Activated naive CD4-positive, alpha-beta T cell treated with anti-CD3 and anti-CD28 coated beads for 36 hours (primary cell): ENCODE measurements at places on chromosomes 12 and 14.

DNA sequence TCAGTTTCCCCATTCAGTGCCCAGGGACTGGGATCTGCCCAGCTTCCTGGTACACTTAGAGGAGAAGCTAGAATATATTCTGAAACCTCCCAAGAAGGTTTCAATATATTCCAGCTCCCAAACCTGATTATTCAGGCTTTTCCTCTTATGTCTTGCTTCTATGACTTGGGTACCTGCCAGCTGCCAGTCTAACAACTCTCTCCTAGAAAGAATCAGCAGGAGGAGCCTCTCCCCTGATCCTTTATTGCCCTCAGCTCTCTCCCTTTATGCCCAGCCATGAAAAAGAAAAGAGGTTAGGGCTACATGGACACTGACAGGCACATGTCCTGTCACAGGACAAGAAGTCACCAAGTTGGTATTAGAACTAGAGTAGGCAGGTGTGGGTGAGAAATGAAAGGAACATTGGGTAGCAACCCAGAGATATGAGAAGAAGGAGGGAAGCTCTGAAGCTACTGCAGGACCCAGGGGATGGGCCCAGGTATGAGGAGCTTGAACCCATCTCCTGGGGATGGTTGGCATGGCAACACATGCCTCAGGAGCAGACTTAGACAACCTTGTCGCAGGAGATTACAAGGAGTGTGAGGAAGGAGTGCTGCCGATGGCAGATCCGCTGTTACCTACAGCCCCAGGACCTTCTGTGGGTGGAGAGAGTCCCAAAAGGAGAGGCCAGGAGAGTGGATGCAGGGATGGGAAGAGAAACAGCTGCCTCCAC lies 2.0 kb upstream of the CACNB3 start:
- no peak for DNase-seq

DNA sequence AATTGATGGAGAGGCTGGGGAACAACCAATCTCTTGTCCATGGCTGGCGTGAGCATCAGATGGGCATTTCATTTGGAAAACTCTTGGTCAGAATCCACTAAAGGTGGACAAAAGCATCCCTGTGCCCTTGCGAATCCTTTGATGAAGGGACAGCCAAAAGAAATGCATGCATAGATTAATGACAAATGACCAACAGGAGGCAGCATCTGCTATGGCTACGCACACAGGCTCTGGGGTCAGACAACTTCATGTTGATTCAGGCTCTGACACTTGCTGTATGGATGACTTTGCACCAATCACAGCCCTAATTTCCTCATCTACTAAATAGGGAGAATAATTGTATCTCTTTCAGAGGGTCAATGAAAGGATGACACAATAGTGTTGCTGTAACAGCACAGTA lies 117.5 kb downstream of the ASCL4 start:
- no peak for DNase-seq

GRCh38 chr12:74818412-74818811 lies 280.8 kb downstream of the ATXN7L3B start:
- no peak for DNase-seq

DNA sequence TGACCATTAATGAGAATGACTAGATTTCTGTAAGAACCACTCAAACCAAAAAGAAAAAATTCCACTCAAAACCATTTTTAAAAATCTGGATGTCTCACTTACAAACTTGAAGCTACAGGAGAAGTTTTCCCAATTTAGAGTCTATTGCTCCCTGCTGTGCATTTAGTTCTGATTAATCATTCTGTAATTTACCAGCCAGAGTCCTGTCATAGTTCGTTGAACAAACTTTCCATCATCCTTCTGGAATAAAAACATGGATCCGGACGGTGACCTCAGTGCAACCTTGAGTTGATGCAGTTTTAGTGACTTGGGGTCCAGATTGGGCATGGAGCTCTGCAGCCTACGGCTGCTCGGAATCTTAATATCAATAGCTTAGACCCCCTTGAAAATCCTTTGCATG lies 73.4 kb downstream of the PRMT8 start:
- no peak for DNase-seq

DNA sequence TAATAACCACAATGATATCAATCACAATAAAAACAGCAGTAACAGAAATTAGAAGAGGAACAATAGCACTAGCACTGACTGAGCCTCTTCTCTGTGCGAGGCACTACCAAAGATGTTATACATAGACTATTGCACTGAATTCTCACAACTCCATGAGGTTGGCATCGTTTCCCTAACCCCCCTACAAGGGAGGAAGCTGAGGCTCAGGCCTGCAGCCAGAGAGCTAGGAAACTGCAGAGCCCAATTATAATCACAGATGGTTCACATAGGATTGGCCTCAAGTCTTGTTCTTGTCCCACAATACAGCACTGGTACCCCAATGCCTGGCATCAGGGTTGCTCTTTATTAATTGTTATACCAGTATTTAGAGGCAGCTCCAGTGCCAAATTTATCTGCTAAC lies 278.0 kb downstream of the CEP128 start:
- no peak for DNase-seq

DNA sequence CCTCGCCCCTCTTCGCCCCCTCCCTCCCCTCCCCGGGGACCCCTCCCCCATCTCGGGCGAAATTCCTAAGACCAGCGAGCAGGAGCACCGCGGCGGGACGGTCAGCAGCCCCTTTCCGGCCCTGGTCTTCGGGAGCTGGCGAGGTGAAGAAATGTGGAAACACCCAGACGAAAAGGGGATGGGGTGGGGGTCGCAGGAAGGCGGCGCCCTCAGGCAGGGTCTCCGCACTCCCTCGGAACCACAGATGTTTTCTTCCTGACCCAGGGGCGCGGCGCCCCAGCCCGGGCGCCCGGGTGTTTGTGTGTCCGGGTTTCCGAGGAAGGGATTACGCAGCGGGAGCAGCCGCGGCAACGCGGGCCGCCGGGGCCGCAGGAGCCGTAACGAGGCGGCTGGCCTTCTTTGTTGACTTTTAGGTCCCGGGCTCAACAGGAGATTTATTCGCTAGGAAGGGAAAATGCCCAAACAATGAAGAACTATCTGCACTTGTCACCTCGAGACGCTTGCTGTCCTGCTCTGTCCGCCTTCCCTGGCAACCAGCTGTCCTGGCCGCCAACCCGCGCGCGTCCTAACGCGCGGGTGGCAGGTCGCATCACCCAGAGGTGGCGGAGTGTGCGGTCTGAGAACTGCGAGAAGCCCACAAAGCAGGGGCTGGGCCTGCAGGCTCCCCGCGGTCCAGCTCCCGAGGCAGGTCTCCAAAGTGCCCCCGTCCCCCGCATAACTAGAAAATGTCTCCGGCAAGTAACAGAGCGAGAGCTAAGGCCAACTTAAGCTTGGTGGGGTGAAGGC lies 7.0 kb downstream of the FOXA1 start:
- no peak for DNase-seq
